Sigmoid colon (tissue), 7 donors: ENCODE measurements at places on chromosomes 6 and 20. TPM values are rescaled to one million over a fixed set of nuclear protein-coding genes. Genes with fewer than 3 reads are reported as not detected.

DNA sequence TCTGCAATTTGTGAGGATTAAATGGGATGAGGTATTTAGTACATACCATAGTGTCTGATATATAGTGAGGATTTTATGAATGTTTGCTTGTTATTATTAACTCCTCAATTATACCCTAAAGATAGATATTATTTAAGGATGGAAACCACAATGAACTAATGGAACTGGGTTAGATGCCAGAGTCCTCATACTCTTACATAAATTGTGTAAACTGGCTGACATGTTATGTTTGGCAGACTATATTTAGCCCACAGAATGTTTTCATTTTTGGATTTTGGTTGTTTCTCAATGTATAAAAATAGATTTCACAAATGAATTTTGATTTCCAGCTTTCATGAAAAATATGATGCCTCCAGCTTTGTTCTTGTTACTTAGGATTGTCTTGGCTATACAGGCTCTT lies 37.6 kb downstream of the HTR1B start:
- H3K36me3 ChIP-seq = no peaks in the 10 kb centered on the region
- no peak overlapping the region for H3K4me3 ChIP-seq
- H3K27ac ChIP-seq = no peak overlapping the region
- no peaks in the 10 kb centered on the region for H3K27me3 ChIP-seq
- no peak for DNase-seq
- H3K4me1 ChIP-seq = no peaks in the 10 kb centered on the region

GRCh38 chr20:60403105-60403741 lies 445.0 kb downstream of the CDH26 start:
- no peaks in the 10 kb centered on the region for H3K27me3 ChIP-seq
- DNase-seq = no peak
- H3K36me3 ChIP-seq = no peaks in the 10 kb centered on the region
- no peak overlapping the region for H3K27ac ChIP-seq

DNA sequence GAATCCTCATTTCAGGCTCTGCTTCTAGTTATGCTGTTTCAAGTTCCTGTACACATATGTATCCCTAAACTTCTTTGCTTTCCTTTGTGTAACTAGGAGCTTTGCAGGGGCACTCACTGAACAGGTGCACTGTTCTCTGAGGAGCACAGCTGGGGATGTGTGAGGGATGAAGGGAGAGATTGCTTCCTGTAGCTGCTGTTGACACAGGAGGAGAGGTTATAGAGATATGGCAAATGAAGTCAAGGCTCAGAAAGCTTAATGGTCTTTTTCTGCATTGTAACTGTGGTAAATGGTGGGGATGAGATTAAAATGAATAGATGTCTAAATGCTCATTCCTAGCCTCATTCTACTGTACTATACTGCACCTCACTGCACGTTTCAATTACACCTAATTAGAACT lies 454.3 kb downstream of the BTBD3 start:
- H3K27ac ChIP-seq = no peak overlapping the region

GRCh38 chr20:4684837-4685413 lies 36.8 kb upstream of the PRND start:
- no peak overlapping the region for H3K4me3 ChIP-seq
- no peaks in the 10 kb centered on the region for H3K27me3 ChIP-seq
- peaks cover 78% of the 10 kb centered on the region for H3K4me1 ChIP-seq
- peak overlapping the region; percentile 98 for H3K27ac ChIP-seq
- no peaks in the 10 kb centered on the region for H3K36me3 ChIP-seq
- DNase-seq = peak; percentile 83

GRCh38 chr6:159865226-159865920 lies 25.4 kb upstream of the MAS1 start:
- H3K27ac ChIP-seq = no peak overlapping the region
- no peak overlapping the region for H3K4me3 ChIP-seq
- no peaks in the 10 kb centered on the region for H3K27me3 ChIP-seq
- no peak for DNase-seq
- H3K4me1 ChIP-seq = no peaks in the 10 kb centered on the region

GRCh38 chr6:26272171-26272637 lies 92.8 kb upstream of the BTN3A2 start:
- H3K27me3 ChIP-seq = peaks cover 32% of the 10 kb centered on the region
- peak overlapping the region; percentile 6 for H3K4me3 ChIP-seq
- no peaks in the 10 kb centered on the region for H3K36me3 ChIP-seq

DNA sequence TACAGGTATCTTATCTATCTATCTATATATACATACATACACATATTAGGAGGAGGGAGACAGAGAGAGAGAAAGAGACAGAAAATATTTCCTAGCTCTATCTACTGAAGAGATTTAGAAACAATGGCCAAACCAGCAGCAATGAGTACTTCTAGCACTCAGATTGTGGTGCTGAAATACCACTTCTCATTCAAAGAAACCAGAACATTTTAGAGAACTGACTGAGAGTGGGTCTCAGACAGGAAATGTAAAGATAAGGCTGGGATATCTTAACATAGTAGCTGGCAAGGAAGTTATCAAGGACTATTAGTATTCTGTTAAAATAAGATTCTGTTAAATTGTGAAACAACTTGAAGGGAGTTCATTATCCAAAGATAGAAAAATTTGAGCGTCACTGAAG lies 57.0 kb downstream of the DNAAF9 start:
- H3K27ac ChIP-seq = no peak overlapping the region
- H3K4me1 ChIP-seq = no peaks in the 10 kb centered on the region
- no peaks in the 10 kb centered on the region for H3K36me3 ChIP-seq
- H3K4me3 ChIP-seq = no peak overlapping the region

GRCh38 chr20:8530022-8530421 lies 398.0 kb downstream of the PLCB1 start:
- H3K4me3 ChIP-seq = no peak overlapping the region
- H3K36me3 ChIP-seq = no peaks in the 10 kb centered on the region
- no peak for DNase-seq

Gene MOCS1
- total RNA-seq = 13.0 TPM

Gene RIPPLY2
- total RNA-seq = not detected

Gene HECA
- total RNA-seq = 33.5 TPM

Gene PTGIS
- total RNA-seq = 67.5 TPM

Gene SERAC1
- total RNA-seq = 12.7 TPM

Gene SNAP25
- total RNA-seq = 19.3 TPM
